ENCODE measurements at places on chromosomes 11 and 22.

DNA sequence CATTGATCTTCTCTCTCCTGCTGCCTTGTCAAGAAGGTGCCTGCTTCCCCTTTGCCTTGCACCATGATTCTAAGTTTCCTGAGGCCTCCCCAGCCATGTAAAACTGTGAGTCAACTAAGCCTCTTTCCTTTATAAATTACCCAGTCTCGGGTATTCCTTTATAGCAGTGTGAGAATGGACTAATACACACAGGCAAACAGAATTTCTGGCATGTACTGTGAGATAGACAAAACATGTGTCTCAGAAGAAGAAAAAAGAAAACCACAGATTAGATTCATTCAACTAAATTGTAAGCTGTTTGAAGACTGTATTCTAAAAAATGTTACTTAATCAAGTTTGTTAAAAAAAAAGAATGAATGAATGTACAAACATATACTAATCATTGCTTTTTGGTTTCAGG, 1.5 kb upstream of the MMP20 start:
- DNase-seq: no peak

GRCh38 chr11:110801328-110801727, 89.1 kb upstream of the ARHGAP20 start:
- no peak for DNase-seq

GRCh38 chr11:119729951-119730613, 1.1 kb upstream of the NECTIN1 start:
- DNase-seq: peak; percentile 44

- no peak for DNase-seq
These were observed at the start of gene ACR for GRCh38 chr22:50737728-50738648. TSS of gene ACR (plus strand) at chr22:50738204. CDS start at chr22:50738236, 32 bp downstream.

- DNase-seq: no peak
These were observed 5.4 kb downstream of the MUS81 start for GRCh38 chr11:65865550-65866172.

DNA sequence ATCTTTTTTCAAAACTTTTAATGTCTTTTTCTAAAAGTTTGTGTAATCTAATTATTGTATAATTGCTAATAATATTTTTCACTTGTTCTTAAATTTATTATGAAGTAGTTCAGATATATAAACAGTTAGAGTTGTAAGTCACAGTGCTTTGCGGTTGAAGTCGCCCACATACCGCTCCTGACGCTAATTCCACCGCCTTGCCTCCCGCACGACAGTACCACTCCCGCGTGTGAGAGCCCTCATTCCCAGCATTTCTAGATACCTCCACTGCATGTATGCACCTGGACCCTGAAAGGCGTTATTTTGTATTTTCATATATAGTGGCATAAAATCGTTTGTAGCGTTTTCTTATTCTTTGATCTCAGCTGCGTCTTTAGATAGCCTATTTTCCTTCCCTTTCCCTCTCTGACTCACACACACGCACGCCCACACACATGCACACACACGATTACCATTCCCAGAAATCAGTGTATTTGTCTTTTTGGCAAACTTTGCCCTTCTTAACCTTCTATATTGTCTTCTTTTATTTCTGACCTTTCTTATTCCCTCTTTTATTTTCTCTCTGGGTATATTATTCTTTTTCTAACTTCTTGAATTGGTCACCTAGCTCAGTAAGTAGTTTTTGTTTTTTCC, 56.4 kb upstream of the PITPNB start:
- DNase-seq: no peak

DNA sequence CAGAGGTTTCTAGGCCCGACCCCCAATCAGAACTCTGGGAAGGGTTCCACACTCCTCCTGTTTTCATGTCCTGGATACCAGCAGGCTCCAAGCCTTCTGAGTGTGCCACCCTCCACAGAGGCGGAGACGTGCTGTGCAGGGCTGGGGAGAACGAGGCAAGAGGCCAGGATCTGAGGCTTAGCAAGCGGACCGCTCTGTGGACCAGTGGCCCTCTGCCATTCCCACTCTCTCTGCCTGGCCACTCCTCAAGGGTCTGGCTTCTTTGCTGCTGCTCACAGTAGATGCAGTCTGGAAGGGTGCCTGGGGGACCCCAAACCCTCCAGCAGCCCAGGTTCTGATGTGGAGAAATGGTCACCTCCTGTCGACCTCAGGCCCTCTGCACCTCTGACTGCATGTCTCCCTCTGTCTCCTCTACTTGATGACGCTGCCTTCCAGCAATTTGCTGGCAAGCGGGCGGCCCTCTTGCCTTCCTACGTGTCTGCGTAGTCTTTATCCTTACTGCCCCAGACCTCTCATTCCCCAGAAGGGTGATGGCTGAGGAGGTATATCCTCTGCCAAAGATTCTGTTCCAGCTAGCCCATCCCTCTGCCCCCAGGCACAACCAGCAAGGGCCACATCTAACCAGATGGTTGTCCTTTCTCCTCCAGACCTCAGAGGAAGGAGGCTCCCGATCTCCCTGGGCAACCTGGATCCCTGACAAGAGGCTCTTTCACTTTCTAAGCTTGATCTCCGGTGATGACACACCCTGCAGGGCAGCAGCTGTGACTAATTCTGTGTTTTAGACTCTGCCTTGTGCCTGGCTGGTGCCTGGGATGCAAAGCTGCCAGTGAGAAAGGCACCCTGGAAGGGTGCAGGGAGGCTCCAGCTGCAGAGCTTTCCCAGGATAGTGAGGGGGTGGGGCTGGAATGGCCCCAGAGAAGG, 87.3 kb downstream of the NAT10 start:
- DNase-seq: no peak

DNA sequence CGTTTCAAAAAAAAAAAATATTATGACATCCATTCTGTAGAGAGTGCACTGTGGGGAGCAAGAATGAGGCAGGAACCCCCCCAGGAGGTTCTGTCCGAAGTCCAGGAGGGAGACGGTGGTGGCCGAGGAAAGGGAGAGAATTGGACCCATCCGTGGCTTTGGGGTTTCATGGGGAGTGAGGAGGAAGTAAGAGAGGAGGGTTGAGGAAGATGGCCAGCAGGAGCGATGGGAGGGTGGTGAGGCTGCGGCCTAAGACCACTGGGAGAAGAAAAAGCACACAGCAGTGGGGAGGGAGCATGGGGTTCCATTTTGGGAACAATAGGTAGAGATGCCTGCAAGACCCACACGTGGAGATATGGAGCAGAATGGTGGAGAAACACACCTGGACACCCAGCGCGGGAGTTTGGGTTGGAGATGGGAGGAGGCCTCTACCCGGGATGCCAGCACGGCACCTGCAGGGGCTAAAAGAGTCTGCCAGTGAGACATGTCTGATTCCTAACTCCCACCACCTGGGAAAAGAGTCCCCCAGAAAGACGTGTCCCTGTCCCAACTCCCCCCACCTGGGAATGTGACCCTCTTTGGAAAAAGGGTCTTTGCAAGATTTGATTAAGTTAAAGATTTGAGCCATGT, 72.5 kb upstream of the SHANK2 start:
- no peak for DNase-seq

GRCh38 chr11:114738954-114739353, 60.6 kb downstream of the NXPE2 start:
- peak; percentile 39 for DNase-seq

DNA sequence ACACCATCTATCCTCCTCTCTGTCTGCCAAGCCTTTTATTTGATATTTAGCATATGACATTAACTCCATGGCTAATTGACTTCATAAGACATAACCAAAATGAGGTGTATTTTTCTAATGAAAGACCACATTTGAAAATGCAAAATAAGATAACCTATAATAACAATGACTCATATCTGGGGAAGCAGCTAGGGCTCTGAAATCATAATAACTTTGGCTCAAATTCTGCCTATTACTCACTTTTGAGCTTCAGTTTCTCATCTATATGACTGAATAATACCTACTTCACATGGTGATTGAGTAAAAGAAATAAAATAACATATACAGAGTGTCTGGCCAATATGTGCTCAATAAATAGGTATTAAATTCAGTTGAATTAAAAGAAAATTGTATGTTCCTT, 1419.8 kb upstream of the TENM4 start:
- no peak for DNase-seq

- DNase-seq: no peak
These were observed 27.9 kb downstream of the INCENP start for GRCh38 chr11:62151737-62152102.

DNA sequence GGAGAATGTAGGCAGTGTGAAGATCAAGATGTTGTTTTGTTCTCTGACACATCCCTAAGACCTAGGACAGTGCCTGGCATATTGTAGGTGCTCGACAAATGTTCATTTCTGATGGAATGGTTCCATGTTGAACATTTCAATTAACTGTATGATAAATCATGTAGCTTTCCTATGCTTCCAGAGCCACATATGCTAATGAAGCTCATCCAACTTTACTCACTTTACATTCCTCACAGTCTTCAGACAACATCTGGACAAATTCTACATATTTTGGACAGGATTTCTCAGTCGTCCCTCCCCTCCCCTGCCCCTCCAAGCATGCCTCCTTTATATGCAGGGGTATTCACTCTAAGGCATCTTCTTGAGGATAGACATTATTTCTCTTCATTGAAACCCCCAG, 177.9 kb downstream of the BLID start:
- DNase-seq: no peak

- DNase-seq: no peak
These were observed 3.1 kb downstream of the GAB2 start for GRCh38 chr11:78414321-78415051.

DNA sequence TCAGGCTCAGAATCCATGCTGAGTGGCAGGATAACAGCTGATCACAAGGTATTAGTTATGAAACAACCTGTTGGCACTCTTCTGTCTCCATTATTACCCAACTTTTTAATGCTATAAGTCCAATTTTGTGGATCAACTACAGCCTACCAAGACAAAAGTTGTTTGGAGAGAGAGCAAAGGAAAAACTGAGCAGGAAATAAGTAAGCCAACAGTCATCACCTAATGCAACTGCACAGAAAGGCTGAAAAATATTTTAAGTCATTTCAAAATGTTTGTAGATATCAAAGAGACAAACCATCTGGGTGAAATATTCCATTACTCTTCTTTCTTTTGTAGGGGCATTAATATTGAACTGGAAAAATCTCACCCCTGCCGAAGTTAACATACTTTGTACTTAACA, 41.6 kb downstream of the FDX1 start:
- no peak for DNase-seq

GRCh38 chr11:66996609-66997273, 21.6 kb downstream of the C11orf86 start:
- DNase-seq: no peak

- DNase-seq: no peak
These were observed 19.4 kb downstream of the SUSD2 start for GRCh38 chr22:24200619-24201212.

GRCh38 chr22:37896939-37897338, 9.2 kb upstream of the MICALL1 start:
- no peak for DNase-seq

- no peak for DNase-seq
These were observed 80.7 kb downstream of the ARHGAP20 start for GRCh38 chr11:110631551-110631950.

GRCh38 chr11:65503368-65503948, 4.6 kb downstream of the MALAT1 start:
- no peak for DNase-seq

DNA sequence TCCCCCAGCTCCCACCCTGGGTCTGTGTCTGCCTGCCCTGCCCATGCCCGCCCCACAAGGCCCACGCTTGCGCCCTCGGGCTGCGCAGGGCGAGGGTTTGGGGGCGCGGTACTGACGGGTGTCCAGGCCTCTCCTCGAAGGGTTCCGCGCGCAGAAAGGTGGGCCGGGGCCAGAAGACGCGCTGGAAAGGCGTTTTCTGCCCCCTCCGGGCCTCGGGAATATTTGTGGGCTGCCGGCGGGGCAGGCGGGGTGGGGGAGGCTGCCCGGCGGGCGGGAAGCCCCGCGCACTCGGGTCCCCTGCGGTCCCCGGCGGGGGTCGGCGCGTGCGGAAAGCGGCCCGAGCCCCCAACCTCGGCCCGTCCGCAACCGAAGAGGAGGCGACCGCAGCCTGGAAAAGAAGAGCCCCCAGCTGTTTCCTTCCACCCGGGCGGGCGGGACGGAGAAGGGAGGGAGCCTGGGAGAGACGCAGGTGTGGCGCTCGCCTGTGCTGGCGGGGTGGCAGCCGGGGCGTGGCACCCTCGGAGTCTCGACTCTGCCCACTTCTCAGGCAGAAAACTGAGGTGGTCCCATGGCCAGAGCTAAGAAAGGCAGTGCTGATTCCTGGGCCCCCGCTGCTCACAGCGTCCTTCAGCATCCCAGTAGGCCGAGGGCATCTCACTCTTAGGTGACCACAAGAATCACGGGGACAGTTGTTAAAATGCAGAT, 59.0 kb downstream of the THAP12 start:
- DNase-seq: no peak

DNA sequence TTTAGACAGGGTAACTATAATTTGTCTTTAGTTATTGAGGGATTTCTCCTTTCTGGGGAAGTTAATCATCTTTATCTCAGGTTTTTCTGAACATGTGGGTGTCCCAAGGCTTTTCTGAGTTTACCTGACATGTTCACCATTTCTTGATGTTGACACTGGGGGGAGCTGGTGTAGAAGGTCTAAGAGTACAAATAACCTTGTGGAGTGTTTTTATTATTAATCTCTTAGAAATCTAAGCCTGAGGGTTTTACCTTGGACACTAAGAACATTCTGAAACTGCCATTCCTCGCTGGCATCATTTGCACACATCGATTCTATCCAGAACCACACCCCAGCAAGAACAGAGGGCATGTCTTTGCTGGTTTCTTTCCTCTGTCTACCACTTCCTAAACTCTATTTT, 15.6 kb upstream of the C11orf91 start:
- no peak for DNase-seq

GRCh38 chr11:62682518-62682917, 3.6 kb upstream of the UBXN1 start:
- no peak for DNase-seq

- peak; percentile 90 for DNase-seq
These were observed at the start of gene SLC39A13 for GRCh38 chr11:47407746-47408590. TSS of gene SLC39A13 (plus strand) at chr11:47408590. CDS start at chr11:47410095, 1,505 bp downstream.

DNA sequence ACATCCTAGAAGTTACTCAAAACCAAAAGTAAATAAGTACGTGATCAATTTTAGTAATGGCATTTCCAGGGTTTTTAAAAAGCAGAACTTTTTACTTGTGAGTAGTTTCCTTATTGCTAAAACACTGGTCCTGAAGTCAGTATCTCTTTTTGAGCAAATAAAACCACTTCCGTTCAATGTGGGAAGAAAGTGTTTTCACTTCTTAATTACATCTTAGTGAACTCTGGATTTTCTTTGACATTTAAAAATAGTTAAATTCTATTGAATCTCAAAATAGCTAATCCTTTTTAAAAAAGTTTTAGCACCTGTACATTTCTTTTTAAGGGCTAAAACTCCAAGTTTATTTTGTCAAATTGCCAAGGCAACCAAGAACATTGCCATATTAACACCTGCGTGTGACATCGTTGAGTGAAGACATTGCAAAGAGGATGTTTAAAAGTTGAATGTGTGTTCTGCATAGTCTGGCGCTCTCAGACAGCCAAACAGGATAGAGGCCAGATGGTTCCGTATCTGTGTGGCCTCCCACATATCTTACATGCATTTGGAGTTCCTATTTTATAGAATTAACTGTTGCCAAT, 17.2 kb upstream of the OR5B21 start:
- DNase-seq: no peak

GRCh38 chr22:24434471-24435322, 7.3 kb downstream of the ADORA2A start:
- no peak for DNase-seq
